ENCODE measurements at places on chromosomes 2 and 18.
A peak's percentile ranks its signal among the peaks of the same experiment; 100 is the strongest.

DNA sequence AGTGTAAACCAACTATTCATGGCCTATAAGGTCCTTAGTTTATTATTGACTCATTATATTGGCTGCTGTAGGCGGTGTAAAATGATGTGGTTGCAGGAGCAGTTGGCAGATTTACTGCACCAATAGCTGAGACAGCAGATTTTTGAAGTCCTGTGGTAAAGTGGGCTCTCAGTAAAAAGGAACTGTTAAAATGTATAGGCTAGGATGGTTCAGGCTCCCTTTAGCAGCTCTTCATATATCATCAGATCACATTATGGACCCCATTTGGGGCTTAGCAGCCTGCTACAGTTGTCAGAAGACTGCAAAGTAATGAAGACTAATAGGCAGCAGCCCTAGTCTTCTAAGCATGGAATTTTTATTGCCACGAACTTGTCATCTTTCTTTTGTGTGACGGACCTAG lies 27.8 kb downstream of the MTX2 start:
- no peak for DNase-seq

DNA sequence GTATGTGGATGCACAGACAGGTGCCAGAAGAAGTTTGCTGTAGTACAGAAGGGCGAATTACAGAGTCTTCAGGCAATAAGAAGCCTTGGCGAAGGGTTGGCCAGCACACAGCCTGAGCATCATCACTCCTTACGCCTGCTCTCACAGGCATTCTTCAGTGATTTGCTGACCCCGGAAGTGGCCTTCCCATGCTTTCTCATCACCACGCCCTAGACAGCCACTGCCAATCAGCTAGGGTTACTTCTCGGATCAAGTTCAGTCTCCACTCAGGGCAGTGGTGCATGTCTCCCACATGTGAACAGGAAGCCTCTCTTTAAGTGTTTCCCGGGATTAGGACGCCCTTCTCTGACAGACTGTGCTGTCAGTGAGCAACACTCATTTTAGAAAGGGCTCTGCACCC lies 81.8 kb downstream of the C1QL2 start:
- DNase-seq, result no peak

GRCh38 chr18:24051031-24051947 lies 36.7 kb downstream of the TTC39C start:
- DNase-seq, result no peak

DNA sequence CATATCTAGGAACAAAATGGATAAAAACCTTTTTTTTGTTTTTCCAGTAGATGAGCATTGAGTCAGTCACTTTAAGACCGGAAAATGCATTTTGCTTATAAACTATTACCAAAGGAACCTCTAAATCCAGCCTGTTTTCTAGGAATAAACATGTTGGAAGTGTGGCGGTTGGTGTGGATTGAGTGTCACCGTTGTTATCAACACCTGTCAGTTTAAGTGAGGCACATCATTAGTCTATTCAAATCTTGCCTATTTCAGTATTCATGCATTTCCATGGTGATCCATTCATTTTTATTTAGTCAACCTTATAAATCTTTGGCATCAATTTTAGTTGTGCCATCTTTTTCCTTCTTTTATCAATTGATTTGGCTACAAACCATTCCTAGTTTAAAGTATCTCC lies 3.3 kb downstream of the KLHL29 start:
- DNase-seq, result no peak

DNA sequence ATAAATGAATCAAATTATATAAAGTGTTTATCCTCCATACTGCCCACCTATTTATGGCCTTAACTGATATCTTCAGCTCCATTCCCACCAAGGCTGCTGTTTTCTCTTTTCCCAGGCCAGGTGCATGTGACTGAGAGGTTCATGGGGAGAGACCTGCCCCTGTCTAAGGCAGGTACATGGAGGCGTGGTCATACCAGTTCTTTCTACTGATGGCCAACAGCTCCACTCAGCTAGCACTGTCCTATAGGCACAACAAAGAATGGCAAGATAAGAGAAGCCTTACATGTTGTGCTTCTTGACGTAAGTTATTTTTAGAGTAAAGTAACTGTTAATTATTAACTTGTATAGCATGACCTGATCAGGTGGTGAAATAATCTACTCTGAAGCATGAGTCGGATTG lies 16.8 kb downstream of the AKAIN1 start:
- no peak for DNase-seq

GRCh38 chr18:63697097-63697660 lies 5.6 kb upstream of the SERPINB11 start:
- no peak for DNase-seq

DNA sequence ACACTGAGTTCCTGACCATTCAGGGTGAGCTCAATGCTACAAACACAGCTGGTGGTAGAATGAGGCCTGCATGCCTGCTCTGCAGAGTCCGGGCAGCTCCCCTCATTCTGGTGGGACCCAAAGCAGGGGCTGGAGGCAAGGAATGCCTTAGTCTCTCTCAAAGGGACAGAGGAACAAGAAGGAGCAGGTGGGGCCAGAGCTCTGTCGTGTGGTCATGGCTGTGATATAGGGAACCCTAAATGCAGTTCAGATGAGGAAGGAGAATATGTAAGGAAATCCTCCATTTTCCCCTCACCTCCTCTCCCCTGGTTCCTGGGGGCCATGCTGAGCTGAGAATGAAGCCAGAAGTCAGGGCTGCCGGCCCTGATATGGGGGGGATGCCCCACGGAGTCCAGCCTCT lies 334.3 kb downstream of the CYP26B1 start:
- DNase-seq, result no peak

DNA sequence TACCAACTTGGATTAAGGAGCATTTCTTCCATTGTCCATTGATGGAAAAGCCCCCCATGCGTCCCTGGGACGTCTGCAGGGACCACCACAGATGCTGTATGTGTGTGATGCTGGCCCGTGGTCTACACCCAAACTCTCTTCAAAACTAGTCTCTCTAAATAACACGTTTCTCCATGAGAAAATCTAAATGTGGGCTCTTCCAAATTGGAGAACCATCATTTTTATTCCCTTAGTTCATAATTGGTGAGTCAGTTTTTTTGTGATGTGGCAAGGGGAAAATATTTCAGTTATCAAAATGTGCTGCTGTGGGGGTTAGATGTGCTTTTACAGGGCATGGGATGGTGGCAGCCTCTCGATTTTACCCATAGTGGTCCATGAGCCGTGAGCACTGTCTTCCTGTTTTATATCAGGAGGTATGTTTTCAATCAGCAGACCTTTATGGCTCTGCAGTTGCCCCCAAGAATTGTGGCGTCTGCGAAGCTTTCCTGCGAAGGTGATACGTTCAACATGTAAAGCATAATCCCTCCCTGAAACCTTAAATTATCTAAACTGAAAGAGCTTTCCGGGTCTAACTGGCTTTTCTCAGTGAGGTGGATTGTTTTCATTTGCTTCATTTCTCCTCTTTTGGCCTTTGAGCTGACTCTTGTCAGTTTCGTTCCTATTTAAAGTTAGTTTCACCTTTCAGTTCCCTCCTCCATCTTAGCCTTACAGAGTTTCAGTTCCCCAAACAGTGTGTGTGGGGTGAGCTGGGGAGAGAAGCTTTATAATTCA lies 78.4 kb downstream of the SETBP1 start:
- peak; percentile 45 for DNase-seq

DNA sequence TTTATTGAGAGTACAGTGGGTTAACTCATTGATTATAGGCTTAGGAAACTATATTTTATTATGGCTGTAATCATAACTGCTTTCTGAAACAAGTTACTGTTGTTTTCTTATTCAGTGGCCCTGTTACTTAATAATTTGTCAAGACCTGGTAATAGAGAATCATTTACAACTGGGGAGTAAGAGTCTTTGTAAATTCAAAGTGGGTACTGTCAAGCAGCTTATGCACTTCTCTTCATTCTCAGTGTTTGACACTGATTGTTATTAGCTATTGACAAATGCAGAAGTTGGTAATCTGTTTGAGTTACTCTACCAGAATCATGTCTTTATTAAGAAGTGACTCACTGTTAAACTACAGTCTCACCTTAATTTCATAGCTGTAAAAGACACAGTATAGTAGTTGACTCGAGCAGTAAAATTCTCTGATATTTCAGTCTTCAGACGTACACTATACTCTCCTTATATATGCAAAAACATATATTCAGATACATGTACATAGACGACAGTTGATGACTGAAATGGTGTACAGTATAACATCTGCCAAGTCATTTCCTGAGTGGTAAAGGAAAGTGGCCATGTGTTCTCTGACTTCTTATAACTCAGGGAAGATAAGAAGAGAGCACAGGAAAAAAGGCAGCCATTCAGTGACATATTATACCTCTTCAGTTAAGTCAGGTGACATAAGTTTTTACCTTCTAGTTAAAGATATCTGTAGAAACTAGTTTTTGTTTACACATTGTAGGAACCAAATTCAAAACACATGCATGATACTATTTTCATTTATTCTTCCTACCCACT lies 36.0 kb upstream of the TTC27 start:
- no peak for DNase-seq

GRCh38 chr2:6855860-6856547 lies 9.7 kb downstream of the CMPK2 start:
- DNase-seq, result no peak

DNA sequence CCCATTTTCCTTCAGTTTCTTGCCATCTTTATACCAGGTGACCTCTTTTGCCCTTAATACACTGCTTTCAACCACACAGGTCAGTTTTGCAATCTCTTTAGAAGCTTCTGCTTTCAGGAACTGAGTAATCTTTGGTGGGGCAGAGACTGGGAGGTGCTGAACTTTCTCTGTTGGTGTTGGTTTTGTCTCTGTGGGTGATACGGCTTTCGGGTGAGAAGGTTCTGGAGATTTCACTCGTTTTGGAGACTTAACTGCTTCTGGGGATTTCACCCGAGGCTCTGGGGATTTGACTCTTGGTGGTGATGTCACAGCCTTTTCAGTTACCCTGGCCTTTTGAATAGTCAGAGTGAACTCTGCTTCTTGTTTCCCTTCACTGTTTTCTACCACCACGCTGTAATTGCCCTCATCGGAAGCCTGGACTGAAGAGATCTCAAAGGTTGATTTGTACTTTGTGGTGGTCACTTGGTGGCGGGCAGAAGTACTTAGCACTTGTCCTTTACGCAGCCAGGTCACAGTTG lies 50.4 kb downstream of the PLEKHA3 start:
- DNase-seq, result peak; percentile 61

- no peak for DNase-seq
Observed at GRCh38 chr2:113131352-113132185, 4.2 kb downstream of the IL1RN start.

DNA sequence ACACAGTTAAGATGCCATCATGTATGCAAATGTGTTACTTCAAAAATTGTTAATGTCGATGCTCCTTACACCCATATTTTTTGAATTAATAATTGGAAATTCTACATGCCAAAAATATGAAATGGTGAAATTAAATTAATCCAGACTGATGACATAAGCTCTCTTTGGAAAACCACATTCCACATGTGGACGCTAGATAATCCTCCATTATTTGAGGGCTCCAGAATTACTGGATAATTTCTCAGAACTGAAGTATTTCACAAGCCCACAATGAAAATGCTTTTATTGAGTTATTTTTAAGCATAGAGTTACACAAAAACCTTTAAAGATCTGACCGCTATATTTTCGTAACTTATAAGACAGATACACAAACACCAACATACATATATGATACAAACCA lies 47.8 kb downstream of the FARSB start:
- DNase-seq, result no peak

DNA sequence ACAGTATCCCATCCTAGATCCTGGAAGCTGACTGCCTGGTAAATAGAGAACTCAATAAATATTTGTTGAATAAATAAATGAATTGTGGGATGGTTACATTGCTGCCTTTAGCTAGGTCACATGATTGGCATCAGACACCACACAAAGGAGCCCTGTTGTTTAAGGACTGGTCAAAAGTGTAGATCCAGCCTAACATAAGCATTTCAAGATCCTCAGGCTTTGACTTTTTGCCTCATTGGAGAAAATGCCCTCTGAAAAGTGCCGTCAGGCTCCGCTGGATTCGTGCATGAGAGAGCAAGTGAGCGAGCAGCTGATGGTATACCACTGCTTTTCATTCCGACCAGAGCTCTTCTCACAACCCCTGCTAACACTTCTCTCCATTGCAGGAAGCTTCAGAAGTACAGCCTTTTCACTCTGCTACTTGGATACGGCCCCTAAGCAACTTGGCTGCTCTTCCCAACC lies 1.3 kb upstream of the ZNF24 start:
- no peak for DNase-seq

GRCh38 chr2:86439879-86440630 lies 1.1 kb upstream of the KDM3A start:
- no peak for DNase-seq

DNA sequence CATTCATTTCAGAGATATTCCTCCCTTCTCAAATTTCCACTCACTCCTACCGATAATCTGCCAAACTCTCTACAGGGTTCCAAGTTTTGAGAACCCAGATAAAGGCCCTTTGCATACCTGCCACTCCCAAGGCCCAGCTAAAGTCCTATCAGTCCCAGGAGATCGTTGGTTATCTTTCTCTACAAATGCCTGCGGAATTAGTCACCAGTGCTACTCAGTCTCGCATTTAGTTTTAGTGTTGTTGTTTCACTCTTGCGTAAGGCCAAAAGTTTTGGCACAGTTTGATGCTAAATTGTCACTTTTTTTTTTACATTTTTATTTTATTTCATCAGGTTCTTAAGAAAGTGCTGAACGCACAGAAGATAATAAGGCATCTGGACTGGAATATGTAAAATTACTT lies 29.2 kb upstream of the SETBP1 start:
- DNase-seq, result no peak

DNA sequence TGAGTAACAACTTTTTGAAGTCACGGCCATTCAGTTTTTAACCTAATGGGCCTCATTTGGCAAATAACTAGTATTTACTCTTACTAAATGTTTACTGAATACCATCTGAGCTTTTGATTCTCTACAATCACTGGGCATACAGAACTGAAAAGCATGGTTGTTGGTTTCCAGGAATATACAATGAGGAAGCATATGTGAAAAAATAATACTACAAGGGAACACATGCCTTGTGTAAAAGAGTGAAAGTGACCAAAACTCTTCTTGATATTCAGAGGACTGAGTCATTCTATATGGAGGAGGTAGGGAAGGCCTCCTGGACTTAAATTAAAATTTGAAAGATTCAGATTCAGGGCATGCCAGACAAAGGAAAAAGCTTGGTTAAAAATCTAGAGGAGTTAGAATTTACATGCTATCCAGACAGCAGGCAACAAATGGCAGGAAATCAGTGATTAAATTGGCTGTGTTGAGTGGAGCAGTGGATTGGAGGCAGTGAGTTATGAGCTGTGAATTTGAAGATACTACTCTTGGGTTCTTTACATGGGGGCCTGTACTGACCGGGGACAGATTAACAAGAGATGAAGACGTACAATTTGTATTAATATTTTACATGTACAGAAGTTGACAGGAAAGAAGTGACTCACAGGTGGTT lies 53.6 kb upstream of the NRXN1 start:
- no peak for DNase-seq

DNA sequence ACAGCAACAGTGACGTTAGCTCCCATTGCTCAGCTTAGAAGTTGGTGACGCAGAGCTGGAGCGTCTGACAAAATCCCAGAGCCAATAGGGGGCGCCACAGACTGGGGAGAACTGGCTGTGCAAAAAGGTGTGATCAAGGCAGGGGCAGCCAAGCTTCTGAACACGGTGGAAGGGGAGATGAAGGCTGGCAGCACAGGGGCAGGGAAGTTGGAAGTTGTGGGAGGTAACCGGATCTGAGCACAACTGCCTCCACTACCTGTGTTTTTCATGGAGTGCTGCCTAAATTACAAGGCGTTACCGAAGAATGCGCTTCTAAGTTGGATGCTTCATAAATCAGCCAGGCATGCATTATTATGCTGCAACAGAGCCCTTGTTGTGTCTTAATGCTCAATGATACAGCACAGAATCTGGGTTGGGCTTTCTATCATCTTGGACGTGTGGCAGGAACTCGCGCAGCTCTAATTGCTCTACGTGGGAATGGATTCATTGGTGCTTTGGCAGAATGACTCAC lies 370.0 kb downstream of the SLC4A3 start:
- DNase-seq, result no peak

GRCh38 chr2:128545085-128545484 lies 226.4 kb upstream of the HS6ST1 start:
- no peak for DNase-seq
